ENCODE measurements at places on chromosomes 4 and X.

DNA sequence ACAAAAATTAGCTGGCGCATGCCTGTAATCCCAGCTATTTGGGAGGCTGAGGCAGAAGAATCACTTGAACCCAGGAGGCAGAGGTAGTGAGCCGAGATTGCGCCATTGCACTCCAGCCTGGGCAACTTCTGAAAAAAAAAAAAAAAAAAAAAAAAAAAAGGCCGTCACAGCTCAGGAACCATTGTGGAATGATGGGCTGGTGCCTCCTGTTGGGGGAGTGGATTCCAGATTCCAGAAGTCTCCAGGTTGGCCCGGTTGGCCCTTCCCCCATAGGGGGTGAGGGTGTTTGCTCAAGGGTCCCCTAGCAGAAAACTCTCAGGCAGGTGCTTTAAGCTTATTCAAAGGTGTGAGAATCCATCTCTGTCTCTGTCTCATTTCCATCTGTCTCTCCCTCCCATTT lies 11.5 kb downstream of the SH3TC1 start:
- no peak for DNase-seq

- no peak for DNase-seq
Measured at GRCh38 chr4:67256388-67257043, 288.8 kb downstream of the CENPC start.

DNA sequence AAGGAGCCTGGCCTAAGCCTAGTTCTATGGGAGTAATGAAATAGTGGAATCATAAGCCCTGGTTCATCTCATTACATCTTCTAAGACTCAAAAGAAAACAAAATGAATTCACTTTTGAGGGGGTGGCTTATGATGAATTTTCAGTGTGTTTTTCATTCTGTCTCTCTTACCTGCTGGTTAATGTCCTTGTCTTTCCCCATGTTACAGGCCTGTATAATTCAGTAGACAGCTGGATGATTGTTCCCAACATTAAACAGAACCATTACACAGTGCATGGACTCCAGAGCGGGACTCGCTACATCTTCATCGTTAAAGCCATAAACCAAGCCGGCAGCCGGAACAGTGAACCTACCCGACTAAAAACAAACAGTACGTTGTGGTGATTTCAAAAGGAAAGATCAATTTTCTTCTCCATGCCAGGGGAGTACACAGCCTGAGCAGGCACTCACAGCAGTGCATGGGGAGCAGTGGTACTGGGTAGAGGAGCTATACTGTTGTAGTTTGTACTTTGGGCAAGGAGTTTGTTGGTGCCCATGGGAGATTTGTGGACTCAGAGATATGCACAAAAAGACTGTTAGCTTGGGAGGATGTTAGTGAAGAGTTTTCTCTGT lies 57.9 kb downstream of the TEX13B start:
- no peak for DNase-seq

- DNase-seq: no peak
Measured at GRCh38 chr4:113013751-113014150, 35.7 kb upstream of the ANK2 start.

GRCh38 chr4:158162631-158163030 lies 10.2 kb downstream of the GASK1B start:
- no peak for DNase-seq

DNA sequence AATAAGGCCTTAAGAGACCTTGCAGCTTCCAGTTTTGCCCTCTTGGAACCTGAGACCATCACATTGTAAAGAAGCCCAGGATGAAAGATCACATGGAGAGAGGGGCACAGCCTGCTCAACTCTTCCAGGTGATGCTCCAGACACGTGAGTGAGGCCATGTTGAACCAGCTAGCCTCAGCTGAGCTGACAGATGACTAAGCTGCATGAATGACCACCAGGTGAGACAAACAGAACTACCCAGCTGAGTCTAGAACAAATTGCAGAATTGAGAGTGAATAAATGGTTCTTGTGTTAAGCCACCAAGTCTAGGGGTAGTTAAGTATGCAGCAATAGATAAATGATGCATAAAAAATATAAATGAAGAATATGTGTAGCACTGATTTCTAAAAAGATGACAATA lies 16.8 kb upstream of the GPR82 start:
- DNase-seq: no peak

DNA sequence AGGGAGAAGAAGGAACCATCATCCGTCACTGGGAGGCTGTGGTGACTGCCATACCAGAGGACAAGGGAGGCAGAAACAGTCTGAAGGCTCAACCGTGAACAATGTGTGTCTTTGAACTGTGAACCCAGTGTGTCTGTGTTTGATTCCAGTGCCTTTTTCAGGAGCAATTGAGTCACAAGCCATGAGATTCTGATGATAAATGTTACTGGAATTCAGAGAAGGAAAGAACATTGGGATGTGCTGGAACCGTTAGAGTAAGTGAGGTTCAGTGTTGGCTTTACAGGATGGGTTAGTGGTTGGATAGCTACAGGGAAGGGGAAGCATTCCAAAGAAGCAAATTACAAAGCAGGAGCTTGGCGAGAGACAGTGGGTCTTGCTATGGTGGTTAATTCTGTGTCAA lies 464.4 kb downstream of the TRIML1 start:
- DNase-seq: no peak

GRCh38 chr4:144189121-144189520 lies 48.6 kb upstream of the GYPA start:
- no peak for DNase-seq

All from stimulated activated CD8-positive, alpha-beta memory T cell treated with anti-CD3 and anti-CD28 coated beads, Interleukin-7, amount 100 ng/mL, for 1 hour (primary cell).